Activated T-helper 1 cell treated with anti-CD3 and anti-CD28 coated beads, Interleukin-2, amount 50 U/mL, for 16 hours (primary cell): ENCODE measurements at places on chromosomes 12 and 14.

DNA sequence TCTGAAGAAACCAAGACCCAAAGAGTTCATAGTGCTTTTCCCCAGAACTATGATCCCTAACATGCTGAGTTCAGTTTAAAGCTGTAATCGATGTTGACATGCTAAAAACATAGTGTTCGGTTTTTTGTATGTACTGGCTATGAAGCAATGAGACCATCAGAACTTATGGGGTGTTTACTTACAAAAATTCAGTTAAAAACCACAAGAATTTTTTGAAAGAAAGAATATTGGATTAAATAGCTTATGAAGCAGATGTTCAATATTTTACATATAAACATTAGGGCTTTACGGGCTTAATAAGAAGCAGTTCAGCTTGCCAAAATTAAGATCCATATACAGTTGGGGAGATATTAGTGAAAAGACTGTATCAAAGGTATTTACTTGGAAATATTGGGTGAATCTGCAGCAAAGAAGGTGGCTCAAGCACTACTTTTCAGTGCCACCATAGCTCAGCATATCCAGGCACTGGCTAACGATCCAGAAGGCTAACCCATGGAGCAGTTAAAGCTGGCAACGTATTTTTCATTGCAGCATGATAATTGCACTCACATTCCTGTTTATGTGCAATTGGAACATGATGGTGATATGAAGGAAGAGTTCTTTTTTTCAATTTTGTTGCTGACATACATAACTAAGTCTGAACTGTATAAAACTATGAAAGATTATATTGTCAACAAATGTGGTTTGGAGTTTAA lies 125.9 kb downstream of the EFCAB11 start:
- no peak for DNase-seq

GRCh38 chr12:67720351-67720856 lies 71.9 kb downstream of the DYRK2 start:
- no peak for DNase-seq

- no peak for DNase-seq
These were observed 80.6 kb downstream of the PIWIL1 start for GRCh38 chr12:130418251-130418650.

DNA sequence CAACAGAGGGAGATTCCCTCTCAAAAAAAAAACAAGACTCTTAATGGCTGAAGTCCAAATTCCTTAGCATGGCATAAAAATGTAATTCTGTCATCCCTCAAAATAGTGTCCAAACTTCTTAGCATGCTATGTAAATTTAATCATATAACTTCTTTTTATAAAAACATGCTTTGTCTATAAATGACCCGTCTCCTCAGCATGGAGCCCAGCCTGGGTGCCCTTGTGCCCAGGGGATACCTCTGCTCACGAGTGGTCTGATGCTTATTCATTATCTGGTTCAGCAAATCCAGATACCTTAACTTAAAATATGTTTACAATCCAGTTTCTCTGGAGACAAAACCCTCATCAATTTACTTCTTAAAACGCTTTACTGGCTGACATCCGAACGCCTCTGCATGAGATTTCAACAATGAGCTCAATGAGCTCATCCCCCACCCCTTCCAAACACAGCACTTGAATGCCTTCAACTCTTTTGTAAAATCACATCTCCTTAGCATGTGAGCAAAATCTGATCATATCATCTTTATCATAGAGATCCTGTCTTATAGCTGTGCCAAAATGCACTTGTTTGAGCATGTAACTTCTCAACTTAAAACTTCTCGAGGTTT lies 15.7 kb downstream of the RTL1 start:
- DNase-seq: no peak

DNA sequence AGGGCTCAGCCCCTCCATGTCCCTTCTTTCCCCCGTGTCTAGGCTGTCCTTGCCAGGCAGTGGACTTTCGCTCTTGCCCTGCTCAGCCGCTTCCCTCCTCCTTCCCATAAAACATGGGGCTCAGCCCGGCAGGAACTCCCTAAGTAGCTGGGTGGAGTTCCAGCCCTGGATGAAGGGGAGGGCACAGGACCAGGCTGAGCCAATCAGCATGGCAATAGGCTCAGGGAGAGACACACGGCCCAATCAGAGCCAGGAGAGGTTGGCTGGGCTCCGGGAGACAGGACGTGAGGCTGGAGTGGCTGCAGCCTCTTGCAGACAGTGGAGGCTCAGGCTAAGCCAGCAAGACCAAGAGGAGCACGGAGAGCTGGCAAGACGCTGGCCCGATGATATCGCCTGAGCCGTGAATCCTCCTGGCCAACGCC lies 54.3 kb downstream of the GALNT9 start:
- no peak for DNase-seq

DNA sequence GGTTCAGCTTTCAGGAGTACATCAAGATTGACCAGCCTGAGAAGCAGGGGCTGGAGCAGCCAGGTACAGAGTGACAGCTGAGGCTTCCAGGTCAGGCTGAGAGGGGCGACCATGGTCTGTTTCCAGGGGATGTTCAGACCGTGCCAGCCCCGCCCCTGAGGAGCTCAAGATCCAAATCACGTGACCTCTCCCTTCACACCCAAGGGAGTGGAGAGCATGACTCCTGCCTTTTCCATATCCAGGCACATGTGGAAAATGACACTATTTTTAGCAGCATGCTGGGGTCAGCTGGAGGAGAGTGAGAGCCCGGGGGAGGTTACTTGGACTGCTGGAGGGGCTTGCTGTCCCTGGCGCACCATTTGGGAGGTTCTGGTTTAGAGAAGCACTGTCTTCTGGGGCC lies 92.7 kb downstream of the B4GALNT3 start:
- DNase-seq: no peak

GRCh38 chr14:24113801-24114531 lies 611 bp upstream of the DCAF11 start:
- DNase-seq: peak; percentile 59

- no peak for DNase-seq
These were observed 214.7 kb downstream of the PHLDA1 start for GRCh38 chr12:75816897-75817296.

DNA sequence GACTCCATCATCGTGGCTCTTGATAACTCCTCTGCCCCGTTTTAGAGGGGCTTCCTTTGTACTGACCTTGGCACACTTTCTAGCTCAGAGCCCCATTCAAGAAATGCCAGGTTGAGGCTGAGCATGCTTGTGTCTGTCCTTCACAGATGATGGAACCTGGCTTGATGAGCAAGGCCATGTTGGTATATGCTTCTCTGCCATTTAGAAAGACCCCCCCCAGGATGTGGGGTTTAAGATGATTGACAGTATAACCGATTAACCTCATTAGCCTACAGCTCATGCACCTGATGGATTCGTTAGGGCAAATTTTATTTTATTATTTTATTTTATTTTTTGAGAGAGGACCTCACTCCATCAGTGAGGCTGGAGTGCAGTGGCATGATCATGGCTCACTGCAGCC lies 21.0 kb downstream of the BATF start:
- no peak for DNase-seq

DNA sequence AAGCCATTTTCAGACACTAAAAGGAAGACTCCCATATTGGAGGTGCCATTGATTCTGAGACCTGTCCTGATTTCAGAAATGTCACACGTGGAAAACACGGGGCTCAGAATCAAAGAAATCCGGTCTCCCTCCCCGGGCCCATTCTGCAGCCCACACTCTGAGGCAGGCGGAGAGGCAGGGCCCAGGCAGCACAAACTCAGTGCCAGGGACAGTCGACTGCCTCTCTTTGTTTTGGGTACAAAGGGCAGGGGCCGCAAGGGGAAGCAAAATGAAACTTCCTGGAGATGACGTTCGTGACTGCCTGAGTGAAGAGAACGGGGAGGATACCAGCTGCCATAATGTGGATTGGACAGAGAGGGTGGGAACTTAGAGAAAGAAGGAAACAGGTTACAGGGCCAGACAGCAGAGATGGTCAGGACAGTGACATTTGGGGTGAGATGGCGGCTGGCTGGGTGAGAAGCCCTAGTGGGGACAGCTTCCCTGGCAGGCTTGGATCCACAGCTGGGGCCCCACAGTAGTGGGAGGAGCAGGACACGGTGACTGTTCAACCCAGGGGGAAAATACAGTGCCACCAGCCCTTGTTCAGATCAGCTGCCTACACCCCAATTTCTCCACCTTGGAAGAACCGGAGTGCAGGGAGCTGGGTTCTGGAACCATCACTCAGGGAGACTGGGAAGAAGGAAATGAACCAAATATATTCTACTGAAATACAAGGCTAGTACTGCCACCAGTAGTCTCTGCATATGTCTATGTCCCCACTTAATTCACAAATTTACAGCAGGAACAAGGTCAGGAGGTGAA lies 8.1 kb downstream of the GAPDH start:
- no peak for DNase-seq

GRCh38 chr12:48788524-48788853 lies 400 bp downstream of the ADCY6 start:
- DNase-seq: no peak

DNA sequence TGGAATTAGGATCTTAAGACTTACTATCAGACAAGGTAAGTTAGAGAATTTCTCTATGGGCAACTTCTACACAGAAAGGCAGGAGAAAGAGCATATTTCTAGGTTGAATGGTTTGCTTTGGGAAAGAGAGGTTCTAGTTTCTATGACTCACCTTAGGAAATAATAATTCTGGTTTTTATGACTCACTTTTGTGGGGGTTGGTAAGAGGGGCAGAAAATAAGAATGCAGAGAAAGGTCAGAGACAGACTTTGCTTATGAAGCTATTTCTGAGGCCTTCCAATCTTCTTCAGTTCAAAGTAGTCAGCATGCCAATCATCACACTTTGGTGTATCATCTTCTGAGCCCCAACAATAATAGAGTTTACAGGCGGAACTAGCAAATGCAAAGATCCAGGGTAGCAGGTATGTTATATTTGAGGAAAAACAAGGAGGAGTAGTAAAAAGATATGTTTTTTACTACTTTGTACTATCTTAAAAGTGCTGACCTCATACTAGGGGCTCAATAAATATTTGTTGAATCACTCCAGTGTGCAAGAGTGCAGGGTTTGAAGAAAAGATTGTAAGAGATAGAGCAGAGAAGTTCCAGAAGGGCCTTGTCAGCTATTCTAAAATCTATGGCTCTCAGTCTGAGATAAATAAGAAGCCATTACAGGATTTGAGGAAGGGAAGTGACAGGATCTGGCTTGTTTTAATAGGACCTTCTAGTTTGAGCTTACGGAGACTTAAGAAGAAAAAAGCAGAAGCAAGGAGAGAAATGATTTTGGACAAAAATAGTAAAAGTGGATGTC lies 56.7 kb upstream of the LRFN5 start:
- no peak for DNase-seq

GRCh38 chr12:96237035-96237434 lies 42.9 kb downstream of the ELK3 start:
- DNase-seq: no peak

DNA sequence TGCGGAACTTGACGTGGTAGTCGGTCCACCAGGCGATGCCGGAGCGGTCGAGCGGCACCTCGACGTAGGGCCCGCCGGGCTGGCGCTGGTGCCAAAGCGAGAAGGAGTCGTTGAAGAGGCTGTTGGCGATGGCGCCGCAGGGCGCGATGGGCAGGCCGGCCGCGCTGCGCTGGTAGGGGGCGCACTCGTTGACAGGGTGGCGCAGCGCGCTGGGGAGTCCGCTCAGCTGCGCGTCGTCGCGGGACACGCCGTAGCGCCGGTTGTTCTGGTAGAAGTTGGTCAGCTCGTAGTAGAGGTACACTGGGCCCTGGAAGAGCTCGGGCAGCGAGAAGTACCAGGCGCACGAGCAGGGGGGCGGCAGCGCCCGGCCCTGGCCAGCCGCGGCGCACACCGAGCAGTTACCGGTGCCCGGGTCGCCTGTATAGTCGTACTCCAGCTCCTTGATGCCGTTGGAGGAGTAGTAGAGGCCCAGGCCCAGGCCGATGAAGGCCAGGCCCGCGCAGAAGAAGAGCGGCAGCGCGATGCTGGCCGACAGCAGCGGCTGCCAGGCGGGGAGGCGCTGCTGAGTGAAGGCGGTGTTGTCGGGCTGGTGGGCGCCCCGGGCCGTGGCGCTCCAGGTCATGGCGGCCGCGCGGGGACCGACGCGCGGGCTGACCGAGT lies 482 bp downstream of the TMEM30B start:
- peak; percentile 68 for DNase-seq

DNA sequence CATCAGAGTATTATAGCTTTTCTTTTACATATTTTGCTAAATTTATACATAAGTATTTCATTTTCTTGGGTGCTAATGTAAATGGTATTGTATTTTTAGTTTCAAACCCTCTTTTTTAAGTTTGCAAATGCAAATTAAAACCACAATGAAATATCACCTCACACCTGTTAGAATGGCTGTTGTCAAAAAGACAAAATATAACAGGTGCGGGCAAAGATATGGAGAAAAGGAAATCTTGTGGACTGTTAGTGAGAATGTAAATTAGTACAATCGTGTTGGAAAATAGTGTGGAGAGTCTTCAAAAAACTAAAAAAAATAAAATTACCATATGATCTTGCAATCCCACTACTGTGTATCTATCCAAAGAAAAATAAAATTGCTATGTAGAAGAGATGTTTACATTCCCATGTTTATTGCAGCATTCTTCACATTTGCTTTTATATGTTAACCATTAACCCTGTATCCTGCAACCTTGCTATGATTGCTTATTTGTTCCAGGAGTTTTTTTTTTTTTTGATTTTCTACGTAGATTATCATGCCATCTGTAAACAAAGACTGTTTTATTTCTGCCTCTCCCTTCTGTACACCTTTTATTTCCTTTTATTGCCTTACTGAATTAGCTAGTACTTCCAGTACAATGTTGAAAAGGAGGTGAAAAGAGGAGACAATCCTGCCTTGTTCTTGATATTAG lies 405.4 kb upstream of the MIS18BP1 start:
- DNase-seq: no peak

GRCh38 chr14:98198385-98198784 lies 1073.6 kb downstream of the BCL11B start:
- no peak for DNase-seq

DNA sequence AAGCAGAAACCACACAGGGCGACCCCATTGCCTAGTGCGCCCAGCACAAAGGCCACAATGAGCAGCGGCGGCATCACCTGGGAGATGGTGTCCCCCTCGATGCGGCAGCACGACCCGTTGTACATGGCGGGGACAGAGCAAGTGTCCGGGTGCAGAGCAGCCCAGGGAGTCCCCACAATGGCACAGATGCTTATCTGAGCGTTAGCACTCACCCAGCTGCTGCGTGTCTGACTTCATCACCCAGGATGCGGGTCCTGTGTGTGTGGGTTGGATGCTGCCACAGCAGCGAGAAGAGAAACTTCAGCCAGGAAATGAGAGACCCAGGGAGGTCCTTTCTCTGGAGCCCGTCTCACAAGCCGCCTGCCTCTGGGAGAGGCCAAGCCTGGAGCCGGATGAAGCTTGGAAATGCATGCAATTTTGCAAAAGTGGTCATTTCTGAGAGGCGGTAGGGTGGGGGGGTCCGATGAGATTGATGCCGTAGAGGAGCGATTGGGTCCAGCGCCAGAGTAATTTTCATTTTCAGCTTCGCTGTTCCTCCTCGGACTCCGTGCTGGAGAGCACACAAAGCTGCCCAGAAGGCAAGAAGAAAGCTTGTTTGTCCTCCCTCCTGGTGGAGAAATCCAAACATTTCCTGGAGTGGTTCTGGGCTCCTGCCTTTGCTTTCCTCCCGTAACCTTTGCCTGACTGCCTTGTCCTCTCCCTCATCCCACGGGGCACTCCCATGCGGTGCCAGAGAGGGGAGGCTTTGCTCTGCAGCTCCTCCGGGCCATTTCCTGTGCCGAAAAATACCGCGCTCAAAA lies at the start of gene HCAR1:
HCAR1 (minus strand) TSS at position 630 of the 800 bp plus-strand sequence; CDS start at position 125, 505 bp downstream.
- no peak for DNase-seq

GRCh38 chr14:36522347-36522971 lies 2.4 kb upstream of the NKX2-1 start:
- DNase-seq: no peak

GRCh38 chr14:101962503-101962874 lies 1.9 kb upstream of the DYNC1H1 start:
- DNase-seq: no peak

- no peak for DNase-seq
These were observed 34.8 kb downstream of the DLK1 start for GRCh38 chr14:100761481-100761880.
